Astrocyte (in vitro differentiated cells and primary cell): ENCODE measurements at places on chromosomes 16 and 17. TPM values are rescaled to one million over a fixed set of nuclear protein-coding genes. Genes with fewer than 3 reads are reported as not detected.

- peak; percentile 21 for DNase-seq
Measured at GRCh38 chr16:13344001-13344400, 442.6 kb downstream of the SHISA9 start.

GRCh38 chr17:31807846-31808245 is 51.2 kb downstream of the COPRS start:
- DNase-seq, result no peak

- no peak for DNase-seq
Measured at GRCh38 chr17:6196355-6196754, 126.2 kb downstream of the WSCD1 start.

- DNase-seq, result peak; percentile 29
Measured at GRCh38 chr16:15689290-15689689, 39.2 kb downstream of the NDE1 start.

GRCh38 chr16:68126395-68126794 is 41.2 kb downstream of the NFATC3 start:
- DNase-seq, result no peak

GRCh38 chr17:22514315-22514714 is 822.0 kb downstream of the KCNJ18 start:
- DNase-seq, result no peak

DNA sequence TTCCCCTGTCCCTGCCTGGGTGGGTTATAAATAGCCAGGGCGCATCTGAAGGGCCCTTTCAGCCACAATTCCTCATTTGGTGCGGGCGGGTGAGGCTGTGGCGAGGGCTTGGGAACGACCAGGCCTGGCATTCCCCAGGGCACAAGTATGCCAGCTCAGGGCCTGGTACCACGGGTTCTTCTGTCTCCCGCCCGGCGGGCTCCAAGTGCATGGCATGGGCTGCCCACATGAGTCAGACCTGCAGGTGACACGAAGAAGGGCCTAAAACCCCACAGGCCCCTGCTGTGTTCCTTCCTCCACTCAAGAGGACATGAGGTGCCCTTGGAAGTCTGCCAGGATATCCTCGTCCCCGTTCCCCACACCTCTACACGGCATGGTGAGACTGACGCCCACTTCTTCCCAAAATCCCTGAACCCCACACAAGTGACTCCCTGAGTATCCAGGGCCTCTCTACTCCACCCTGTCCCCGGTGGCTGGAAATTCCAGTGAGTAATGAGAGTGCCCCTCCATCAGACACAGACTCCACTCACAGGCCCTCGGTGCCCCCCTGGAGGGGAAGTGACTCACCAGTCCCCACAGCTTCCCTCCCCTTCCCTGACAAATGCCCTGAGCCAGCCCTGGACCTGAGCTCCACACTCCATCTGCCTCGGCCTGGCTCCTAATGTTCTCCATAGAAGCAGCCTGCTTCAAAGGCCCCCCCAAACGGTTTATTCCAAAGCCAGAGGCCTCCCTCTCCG is 68.8 kb downstream of the ABR start:
- DNase-seq, result peak; percentile 84

DNA sequence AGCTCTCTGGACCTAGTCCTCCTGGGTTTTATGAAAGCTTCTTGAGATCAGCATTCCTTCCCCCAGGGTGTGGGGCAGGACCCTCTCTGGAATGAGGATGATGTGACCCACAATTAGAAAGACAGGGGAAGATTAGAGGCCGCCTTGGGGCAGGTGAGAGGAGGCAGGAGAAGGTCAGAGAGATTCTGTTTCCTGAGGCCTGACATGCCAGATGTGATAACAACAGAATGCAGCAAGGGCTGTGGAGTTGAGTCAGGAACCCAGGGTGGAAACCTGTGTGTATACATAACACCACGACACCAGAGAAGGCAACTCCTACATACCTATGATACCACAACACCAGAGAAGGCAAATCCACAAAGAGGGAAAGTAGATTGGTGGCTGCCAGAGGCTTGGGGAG is 5.4 kb upstream of the SLC5A10 start:
- no peak for DNase-seq

GRCh38 chr16:17238285-17239028 is 232.3 kb downstream of the XYLT1 start:
- no peak for DNase-seq

DNA sequence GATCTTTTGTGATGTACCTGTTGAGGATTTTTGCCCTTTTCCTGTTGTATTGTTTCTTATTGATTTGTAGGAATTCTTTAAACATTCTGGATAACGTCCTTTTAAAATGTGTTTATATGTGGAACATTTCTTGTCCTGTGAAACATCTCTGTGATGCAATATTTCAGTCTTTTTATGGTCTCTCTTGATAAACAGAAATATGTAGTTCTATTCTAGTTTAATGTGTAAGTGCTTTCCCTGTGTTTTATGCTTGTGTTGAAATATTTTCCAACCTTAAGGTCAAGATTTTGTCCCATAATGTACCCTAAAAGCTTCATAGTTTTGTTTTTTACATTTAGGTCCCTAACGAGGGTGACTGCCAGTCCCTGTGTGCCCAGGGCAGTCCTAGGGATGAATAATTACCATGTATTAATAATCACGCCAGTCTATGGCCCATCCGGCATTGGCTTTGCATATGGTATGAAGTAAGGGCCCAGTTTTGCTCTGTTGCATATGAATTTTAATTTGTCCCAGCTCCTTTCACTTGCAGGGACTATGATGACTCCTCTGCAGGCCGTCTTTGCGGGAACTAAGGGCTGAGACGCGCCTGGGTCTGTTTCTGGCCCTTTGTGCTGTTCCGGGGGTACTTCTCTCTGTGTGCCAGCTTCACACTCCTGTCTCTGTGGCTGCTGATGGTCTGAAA is 44.2 kb downstream of the RPTOR start:
- no peak for DNase-seq

DNA sequence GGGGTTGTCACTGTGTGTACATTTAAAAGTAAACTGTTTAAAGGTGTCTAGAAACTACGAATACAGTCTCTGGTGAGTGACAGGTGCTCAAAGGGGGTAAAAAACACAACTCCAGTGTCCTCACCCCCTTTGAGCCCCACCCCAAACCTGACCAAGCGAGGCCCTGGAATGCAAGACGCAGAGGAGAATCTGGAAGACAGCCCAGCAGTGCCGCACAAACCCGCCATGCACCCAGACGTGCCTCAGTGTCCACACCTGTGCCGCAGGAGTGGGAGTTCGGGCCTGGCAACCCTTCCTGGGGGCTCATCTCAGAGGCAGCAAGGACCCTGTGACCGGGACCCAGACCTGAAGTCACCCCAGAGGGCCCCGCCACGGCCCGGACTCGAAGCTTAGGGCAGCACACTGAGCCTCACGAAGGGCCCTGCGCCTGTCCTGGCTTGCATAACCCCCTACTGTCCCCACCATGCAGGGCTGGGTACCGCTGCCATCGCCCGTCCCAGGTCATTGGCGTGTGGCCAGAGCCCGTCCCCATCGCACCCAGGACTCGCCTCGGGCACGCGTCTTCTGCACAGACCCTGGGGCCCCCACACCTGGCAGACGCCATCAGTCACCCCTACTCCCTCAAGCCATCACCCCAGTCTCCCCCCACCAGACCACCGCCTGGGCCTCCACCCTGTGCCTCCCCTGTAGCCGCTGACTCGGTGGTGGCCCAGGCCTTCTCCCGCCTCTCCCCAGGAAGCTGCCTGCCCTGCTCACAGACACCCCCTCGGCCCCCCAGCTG is 33.0 kb upstream of the ZC3H18 start:
- no peak for DNase-seq

The DNASE1L2 gene
- total RNA-seq, result 1.2 and 1.3 TPM in 2 replicates

The CANT1 gene
- total RNA-seq, result 71.3 and 72.1 TPM in 2 replicates

The ATAD5 gene
- 2.2 and 2.6 TPM in 2 replicates for total RNA-seq

The SYNGR3 gene
- 4.8 and 6.0 TPM in 2 replicates for total RNA-seq
